ENCODE measurements at places on chromosomes 12 and 14.

GRCh38 chr12:14850929-14851663, 7.8 kb upstream of the ART4 start:
- DNase-seq, result no peak

DNA sequence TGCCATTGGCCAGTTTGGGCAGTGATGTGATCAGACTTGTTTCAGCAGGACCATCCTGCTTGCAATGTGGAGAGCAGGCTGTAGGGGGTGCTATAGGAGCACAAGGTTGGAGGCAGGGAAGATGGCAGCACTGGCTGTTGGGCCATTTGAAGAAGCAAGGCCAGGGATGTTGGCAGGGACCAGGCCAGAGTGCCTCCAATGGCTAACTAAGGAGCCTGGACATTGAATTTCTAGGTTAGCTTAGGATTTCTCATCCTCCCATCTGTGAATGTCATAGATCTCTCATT, 23.5 kb downstream of the FGF23 start:
- peak; percentile 5 for DNase-seq

DNA sequence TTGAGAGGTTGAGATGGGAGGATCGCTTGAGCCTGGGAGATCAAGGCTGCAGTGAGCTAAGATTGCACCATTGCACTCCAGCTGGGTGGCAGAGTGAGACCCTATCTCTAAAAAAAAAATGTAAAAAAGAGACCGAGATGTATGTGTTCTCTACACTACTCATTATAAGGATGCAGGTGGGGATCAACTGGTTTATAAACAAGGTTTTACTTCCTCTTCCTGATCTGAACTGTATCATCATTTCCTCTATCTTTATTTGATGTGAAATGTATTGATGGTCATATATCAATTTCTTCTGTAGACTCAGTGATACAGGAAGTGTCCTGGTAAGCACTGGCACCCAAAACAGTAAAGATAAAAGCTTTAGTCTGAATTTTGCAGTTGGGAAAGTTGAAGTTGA, 20.1 kb upstream of the USP44 start:
- DNase-seq, result no peak

- no peak for DNase-seq
Measured at GRCh38 chr14:50667684-50667995, 466 bp downstream of the SAV1 start.

DNA sequence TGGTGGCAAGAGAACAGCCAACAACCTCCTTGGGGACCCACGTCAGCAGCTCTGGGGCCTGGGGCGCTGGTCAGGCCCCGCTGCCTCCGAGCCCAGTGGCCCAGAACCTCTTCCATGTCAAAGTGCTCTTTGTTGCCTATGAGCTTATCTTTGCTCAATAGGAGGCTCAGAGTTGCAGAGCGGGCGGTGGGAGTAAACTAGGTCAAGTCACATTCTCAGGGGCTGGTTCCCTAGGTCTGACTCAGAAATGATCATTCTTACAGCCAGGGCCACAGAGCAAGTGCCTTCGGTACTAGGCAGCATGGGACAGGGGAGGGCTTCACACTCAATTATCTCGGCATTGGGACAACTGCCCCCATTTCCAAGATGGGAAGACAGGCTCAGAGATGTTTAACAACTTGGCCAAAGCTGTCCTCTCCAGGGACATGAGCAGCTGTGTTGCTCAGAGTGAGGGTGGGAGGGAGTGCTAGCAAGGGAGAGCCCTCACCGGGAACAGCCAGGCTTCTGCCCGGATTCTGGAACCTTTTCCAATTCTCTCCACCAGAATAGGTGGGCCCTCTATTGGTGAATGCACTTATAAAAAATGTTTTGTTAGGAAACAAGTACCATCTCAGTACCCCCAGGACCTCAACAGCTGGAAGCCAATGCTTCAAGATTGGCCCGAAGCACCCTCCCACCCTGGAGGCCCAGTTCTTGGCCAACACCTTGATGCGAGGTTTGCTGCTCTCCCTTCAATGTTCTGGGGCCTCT, 11.9 kb downstream of the SLC25A29 start:
- no peak for DNase-seq

Measured in fibroblast of skin of scalp (primary cell).